Astrocyte (in vitro differentiated cells and primary cell): ENCODE measurements at places on chromosomes 2 and 18. TPM values are rescaled to one million over a fixed set of nuclear protein-coding genes. Genes with fewer than 3 reads are reported as not detected.

GRCh38 chr2:226411727-226412360 is 387.8 kb downstream of the IRS1 start:
- peak overlapping the region; percentile 13 for H3K27ac ChIP-seq
- H3K4me1 ChIP-seq = peaks cover 7% of the 10 kb centered on the region
- H3K4me3 ChIP-seq = no peak overlapping the region
- DNase-seq = peak; percentile 74
- no peaks in the 10 kb centered on the region for H3K27me3 ChIP-seq
- no peaks in the 10 kb centered on the region for H3K36me3 ChIP-seq

DNA sequence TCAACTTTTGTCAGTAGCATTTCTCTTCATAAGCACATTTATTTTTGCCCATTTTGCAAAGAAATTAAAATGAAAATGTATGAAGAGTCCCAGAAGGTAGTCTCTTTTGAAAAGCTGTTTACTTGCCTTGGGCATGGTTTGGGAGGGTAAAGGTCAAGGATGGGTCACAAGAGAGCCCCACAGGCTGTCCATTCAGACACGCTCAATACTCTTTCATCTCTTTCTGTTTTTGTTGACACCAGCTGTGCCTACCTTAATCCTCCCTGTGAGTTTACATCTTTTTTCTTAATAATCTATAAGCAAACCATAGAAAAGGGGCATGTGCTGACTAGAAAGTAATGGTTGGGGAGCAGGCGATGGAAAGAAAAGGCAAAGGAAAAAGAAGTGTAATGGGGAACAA is 49.6 kb upstream of the KLF7 start:
- H3K4me1 ChIP-seq = peaks cover 11% of the 10 kb centered on the region
- no peaks in the 10 kb centered on the region for H3K27me3 ChIP-seq
- DNase-seq = no peak
- no peaks in the 10 kb centered on the region for H3K36me3 ChIP-seq

- H3K4me1 ChIP-seq = peaks cover 16% of the 10 kb centered on the region
- H3K27me3 ChIP-seq = no peaks in the 10 kb centered on the region
- no peaks in the 10 kb centered on the region for H3K36me3 ChIP-seq
Measured at GRCh38 chr2:84946204-84947009, 24.6 kb upstream of the KCMF1 start.

GRCh38 chr18:62682371-62682770 is 33.0 kb upstream of the PHLPP1 start:
- H3K36me3 ChIP-seq = no peaks in the 10 kb centered on the region
- no peak for DNase-seq

DNA sequence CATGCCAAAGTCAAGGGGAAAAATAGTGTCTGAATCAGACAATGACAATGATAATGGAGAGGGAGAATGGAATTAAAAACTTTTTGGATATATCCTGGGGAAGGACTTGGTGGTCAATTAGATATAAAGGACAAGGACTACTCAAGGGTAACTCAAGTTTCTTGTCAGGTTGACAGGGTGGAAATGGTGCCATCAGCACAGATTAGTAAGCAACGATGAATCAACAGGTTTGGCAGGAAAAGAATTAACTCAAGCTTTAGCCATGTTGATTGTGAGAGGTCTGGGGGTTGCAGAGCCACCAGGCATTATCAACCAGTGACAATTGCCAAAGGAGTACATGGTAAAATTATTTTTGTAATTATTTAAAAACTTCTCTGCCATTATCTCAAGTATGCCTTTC is 35.8 kb upstream of the SPATS2L start:
- DNase-seq = no peak
- H3K27me3 ChIP-seq = no peaks in the 10 kb centered on the region
- H3K4me1 ChIP-seq = no peaks in the 10 kb centered on the region
- no peaks in the 10 kb centered on the region for H3K36me3 ChIP-seq

- no peak overlapping the region for H3K4me3 ChIP-seq
- no peak overlapping the region for H3K27ac ChIP-seq
- DNase-seq = no peak
- H3K27me3 ChIP-seq = no peaks in the 10 kb centered on the region
- H3K4me1 ChIP-seq = peaks cover 19% of the 10 kb centered on the region
Measured at GRCh38 chr2:200814276-200814815, 2.6 kb downstream of the BZW1 start.

- peaks cover 13% of the 10 kb centered on the region for H3K36me3 ChIP-seq
- no peak for DNase-seq
- peaks cover 32% of the 10 kb centered on the region for H3K4me1 ChIP-seq
- no peak overlapping the region for H3K4me3 ChIP-seq
- H3K27me3 ChIP-seq = no peaks in the 10 kb centered on the region
- H3K27ac ChIP-seq = peak overlapping the region; percentile 18
Measured at GRCh38 chr18:58338141-58338540, 290.8 kb downstream of the ALPK2 start.

- no peak overlapping the region for H3K4me3 ChIP-seq
- no peaks in the 10 kb centered on the region for H3K4me1 ChIP-seq
- H3K36me3 ChIP-seq = peaks cover 27% of the 10 kb centered on the region
- H3K27ac ChIP-seq = no peak overlapping the region
- H3K27me3 ChIP-seq = no peaks in the 10 kb centered on the region
- no peak for DNase-seq
Measured at GRCh38 chr2:207567671-207568070, 37.9 kb downstream of the CREB1 start.

DNA sequence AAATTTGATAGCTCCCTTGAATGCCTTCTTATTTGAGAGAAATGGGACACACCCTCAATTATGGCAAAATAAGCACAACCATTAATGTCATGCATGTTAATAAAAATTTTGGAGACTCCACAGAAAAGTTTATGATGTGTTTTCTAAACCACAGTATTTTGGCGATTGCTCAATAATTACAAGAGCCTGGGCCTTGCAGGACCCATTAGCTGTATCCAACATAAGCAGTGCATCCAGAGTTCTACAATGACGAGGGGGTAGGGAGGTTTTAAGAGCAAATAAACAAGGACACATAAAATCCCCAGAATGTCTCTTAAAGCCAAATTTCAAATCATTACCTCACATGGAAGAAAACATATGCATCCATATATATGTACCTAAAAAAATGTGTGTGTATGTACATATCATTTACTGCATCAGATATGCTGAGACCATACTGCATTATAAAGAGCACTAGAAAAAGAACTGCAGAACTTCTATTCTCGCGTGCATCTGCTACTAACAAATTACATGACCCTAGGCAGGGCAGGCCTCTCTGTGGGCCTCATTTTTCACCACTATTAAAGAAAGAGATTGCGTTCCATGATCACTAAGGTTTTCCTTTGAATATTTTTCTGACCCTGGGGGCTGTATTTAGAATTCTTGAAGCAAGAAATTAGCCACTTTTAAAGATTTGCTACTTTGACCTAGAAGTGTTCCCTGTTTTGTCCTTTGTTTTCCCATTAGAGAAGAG is 38.0 kb downstream of the CMPK2 start:
- no peaks in the 10 kb centered on the region for H3K27me3 ChIP-seq
- no peak for DNase-seq
- H3K36me3 ChIP-seq = no peaks in the 10 kb centered on the region
- H3K27ac ChIP-seq = no peak overlapping the region
- no peak overlapping the region for H3K4me3 ChIP-seq
- H3K4me1 ChIP-seq = no peaks in the 10 kb centered on the region

DNA sequence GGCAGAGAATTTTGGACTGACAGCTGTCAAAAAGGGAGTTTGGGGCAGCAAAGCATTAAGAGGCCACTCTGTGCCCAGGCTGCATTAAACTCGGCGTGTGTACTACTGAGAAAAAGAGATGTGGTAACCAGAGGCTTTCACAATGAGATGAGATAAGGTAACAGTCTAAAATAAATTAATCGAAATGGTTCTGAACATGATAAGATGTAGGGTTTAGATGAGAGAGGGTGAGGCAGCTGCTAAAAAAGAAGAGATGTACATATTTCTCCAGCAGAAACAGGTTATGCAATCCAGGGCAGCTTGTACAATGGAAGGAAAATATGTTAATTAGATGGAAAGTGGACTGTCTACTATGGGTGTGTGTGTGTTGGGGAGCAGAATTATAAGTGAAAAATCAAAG is 39.2 kb upstream of the ACTR3 start:
- DNase-seq = no peak
- no peak overlapping the region for H3K27ac ChIP-seq
- H3K4me3 ChIP-seq = no peak overlapping the region

DNA sequence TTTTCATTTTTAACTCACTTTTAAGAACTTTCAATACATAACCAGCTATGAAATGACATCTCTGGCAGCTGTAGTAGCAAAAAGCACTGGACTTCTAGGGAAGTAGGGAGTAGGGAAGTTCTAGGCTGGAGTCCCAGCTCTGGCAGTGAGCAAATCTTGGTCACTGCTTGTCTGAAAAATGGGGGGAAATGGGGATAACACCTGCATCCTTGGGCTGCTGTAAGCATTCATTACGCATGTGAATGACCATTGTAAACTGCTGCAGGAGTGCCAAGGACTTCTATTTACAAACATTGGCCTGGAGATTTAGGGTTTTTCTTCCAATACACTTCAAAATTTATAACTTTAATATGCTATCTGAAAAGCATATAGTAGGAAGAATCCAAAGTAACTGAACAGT is 972 bp upstream of the MPP4 start:
- peak overlapping the region; percentile 3 for H3K4me3 ChIP-seq
- no peaks in the 10 kb centered on the region for H3K27me3 ChIP-seq
- H3K36me3 ChIP-seq = peaks cover 13% of the 10 kb centered on the region
- H3K4me1 ChIP-seq = peaks cover 53% of the 10 kb centered on the region
- peak overlapping the region; percentile 95 for H3K27ac ChIP-seq

DNA sequence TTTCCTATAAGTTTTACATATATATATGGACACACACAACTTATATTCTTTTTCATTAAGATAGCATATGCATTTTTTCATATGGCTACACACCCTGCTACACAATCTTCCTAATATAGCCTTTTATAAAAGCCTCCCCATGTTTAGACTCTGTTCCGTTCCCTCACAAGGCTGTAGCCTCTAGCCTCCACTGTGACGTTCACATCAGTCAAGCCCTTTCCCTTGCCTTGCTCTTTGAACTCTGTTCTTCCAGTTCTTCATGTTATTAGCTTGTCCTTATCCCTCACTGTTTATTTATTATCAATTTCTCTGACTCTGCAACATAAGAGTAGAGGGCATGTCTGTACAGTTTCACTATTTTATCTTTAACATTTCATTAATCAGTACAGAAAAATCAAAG is 38.9 kb downstream of the HADHB start:
- no peak for DNase-seq
- no peak overlapping the region for H3K27ac ChIP-seq
- no peak overlapping the region for H3K4me3 ChIP-seq
- peaks cover 3% of the 10 kb centered on the region for H3K4me1 ChIP-seq
- H3K27me3 ChIP-seq = no peaks in the 10 kb centered on the region

DNA sequence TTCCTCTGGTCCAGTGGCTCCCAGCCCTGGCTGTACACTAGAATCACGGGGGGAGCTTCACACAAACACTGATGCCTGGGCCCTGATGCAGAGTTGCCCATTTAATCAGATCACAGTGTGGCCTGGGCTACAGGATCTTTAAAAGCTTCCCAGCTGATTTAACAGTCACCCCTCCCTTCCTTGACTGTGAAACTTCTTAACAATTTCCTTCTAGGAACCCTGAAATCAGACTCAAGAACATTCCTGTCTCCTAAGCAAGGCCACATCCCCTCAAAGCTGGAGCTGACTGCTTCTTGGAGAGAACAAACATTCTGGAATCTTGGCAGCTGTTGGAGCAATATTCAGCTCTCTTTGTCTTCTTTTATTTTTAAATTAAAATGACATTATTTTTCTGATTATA is 88.7 kb downstream of the ADD2 start:
- DNase-seq = peak; percentile 39
- no peak overlapping the region for H3K4me3 ChIP-seq
- no peaks in the 10 kb centered on the region for H3K36me3 ChIP-seq
- H3K4me1 ChIP-seq = no peaks in the 10 kb centered on the region
- no peaks in the 10 kb centered on the region for H3K27me3 ChIP-seq

GRCh38 chr2:201660293-201660895 is 17.1 kb upstream of the TMEM237 start:
- H3K4me1 ChIP-seq = peaks cover 9% of the 10 kb centered on the region
- no peak overlapping the region for H3K4me3 ChIP-seq
- H3K27me3 ChIP-seq = no peaks in the 10 kb centered on the region

- H3K4me3 ChIP-seq = no peak overlapping the region
- DNase-seq = no peak
- no peak overlapping the region for H3K27ac ChIP-seq
- no peaks in the 10 kb centered on the region for H3K27me3 ChIP-seq
- H3K36me3 ChIP-seq = no peaks in the 10 kb centered on the region
Measured at GRCh38 chr2:220673151-220673874, 898.8 kb downstream of the EPHA4 start.

DNA sequence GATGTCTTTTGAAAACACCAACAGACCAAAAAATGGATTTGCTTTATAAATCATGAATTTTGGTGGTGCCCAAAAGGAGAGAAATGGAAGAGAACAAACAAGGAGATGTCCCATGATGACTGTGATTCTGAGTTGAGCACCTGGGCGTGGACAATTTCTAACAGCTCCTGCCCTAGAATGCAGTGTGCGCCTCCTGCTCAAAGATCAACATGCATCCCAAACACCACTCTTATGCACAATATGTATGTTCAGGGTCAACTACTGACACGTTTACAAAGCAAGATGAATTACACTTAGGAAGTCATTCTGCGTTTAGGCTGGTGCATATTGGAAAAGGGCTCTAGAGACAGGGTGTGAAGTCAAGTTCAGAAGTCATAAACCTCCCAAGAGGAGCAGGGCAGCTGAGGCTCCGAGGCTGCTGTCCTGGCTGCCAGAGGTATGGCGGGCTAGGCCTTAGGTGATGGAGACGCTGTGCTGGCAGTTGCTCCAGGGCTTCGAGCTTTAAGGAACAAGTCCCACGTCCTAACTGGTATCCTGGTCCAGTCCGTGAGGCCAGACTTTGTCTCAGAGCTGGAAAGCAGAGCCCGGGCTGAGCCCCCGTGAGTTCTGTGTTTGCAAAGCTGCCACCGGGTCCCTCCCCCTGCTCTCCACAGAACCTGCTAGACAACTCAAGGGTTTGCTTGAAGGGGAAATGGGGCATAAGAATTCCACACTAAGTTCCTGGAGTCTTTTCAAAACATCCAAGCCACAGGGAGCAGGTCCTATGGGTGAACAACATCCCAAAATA is 74.0 kb downstream of the ZNF516 start:
- no peak overlapping the region for H3K4me3 ChIP-seq
- H3K27me3 ChIP-seq = no peaks in the 10 kb centered on the region
- no peak overlapping the region for H3K27ac ChIP-seq
- H3K4me1 ChIP-seq = peaks cover 6% of the 10 kb centered on the region
- no peak for DNase-seq

The SCYGR4 gene
- total RNA-seq = not detected in 2 replicates

The ADD2 gene
- 4.8 TPM in 2 replicates for total RNA-seq

The CFAP221 gene
- 0.29 and 0.61 TPM in 2 replicates for total RNA-seq

The EPAS1 gene
- total RNA-seq = 42.8 and 42.9 TPM in 2 replicates
